ENCODE measurements at places on chromosomes 16 and 17.

- DNase-seq = no peak
Measured at GRCh38 chr17:77365584-77366186, 224.9 kb downstream of the SEC14L1 start.

- no peak for DNase-seq
Measured at GRCh38 chr17:54482843-54483242, 417.8 kb upstream of the TOM1L1 start.

DNA sequence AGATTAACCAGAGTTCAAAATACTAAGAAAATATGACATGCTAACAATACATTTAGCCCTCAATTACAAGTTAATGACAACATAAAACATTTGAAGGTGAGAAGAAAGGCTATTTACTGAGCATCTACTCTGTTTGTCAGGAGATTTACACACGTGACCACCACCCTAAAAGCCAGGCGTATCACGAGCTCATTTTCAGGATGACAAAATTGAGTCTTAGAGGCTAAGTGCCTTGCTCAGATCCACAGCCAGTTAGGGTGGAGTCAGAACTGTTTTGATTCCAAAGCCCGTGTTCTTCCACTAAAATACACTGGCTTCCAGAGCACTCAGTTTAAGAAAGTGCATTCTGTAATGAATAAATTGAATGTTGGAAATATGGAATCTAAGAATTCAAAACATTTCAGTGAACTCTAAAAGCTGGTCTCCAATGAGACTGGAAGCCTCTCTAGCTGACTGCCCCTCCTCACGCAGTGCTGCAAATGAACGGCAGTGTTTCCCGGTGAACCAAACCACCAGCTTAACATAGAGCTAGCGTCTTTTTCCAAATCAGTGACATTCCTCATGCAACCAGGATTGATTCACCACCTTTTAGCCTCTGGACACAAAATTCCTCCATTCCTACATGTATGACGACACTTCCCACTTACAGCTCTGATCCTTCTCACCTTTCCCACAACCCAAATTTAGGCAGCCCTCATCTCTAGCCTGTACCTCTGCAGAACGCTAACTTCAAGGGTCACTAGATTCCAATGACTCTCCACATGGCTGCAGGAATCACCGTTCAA is 5.9 kb downstream of the ZDHHC7 start:
- DNase-seq = no peak

DNA sequence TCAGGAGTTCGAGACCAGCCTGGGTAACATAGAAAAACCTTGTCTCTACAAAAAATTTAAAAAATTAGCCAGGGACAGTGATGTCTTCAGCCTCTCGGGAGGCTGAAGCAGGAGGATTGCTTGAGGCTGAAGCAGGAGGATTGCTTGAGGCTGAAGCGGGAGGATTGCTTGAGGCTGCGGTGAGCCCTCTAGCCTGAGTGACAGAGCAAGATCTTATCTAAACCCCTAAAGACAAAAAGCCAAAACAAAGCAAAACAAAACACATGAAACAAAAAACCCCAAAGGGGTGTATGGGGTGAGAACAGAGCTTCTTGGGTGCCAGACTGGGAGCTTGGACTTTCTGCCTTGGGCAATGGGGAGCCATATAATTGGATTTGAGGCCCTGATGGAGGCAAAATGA is 2.6 kb downstream of the SPNS3 start:
- no peak for DNase-seq

DNA sequence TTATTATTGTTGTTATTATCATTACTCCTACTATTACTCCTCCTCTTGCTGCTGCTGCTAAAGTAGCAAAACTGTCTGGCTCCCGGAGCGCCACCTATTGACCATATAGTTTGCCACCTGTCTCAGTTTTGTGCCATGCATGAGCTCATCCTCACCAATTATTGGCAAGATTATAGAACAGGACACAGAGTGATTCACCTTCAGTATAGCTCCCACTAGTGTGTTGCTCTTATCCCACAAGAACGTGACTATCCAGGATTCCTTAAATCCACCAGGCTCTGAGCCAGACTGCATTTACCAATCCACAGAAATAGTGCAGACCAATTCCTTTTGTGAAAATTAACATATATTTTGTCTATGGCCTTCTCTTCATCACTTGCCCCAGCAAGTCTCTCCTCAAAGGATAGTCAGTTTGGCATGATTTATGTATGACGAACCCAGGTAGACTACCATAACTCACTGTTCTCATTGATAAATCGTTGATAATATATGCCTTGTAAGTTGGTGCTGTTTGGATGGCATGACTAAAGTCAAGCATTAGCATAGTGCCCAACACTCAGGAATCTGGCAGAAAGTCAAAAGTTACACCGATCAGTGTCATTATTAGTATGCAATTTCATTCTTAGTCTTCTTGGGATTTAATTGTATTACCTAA is 405.5 kb upstream of the HSBP1 start:
- no peak for DNase-seq

GRCh38 chr17:27571563-27572352 is 59.2 kb upstream of the LGALS9 start:
- no peak for DNase-seq
